ENCODE measurements at places on chromosomes 6 and 20.

GRCh38 chr20:57478176-57478575, 46.8 kb downstream of the CTCFL start:
- DNase-seq: no peak

GRCh38 chr20:39799366-39799965, 837.3 kb downstream of the DHX35 start:
- no peak for DNase-seq

DNA sequence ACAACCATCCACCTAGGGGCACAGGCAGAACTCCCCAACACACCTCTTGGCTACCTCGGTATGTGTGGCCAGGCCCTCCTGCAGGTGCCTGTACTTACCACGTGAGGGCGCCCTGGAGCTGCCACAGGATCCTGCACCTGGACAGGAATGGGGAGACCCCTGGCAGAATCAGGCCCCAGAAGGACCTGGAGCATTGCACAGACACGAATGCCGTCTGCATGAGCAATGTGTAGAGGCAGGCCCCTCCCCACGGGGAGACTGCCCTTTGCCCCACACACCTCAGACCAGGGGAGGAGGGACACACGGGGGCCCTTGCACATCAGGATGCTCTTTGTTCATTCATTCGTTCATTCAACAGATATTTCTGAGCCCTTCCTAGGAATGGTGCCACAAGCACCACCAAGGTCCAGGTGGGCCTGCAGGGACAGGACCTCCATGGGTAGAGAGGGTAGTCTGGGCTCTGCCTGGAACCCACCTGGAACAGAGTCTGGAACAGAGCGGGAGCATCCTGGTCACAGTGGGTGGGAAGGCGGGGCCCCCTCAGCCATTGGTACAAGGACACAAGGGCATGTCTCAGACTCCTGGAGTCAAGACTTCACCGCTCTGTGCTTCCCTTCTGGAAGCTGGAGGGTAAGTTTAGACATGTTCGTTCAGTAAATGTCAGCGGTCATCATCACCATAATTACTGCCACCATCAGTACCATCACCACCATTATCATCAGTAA, 32.3 kb downstream of the YTHDF1 start:
- no peak for DNase-seq

GRCh38 chr6:134822920-134823709, 126.8 kb downstream of the ALDH8A1 start:
- peak; percentile 44 for DNase-seq

DNA sequence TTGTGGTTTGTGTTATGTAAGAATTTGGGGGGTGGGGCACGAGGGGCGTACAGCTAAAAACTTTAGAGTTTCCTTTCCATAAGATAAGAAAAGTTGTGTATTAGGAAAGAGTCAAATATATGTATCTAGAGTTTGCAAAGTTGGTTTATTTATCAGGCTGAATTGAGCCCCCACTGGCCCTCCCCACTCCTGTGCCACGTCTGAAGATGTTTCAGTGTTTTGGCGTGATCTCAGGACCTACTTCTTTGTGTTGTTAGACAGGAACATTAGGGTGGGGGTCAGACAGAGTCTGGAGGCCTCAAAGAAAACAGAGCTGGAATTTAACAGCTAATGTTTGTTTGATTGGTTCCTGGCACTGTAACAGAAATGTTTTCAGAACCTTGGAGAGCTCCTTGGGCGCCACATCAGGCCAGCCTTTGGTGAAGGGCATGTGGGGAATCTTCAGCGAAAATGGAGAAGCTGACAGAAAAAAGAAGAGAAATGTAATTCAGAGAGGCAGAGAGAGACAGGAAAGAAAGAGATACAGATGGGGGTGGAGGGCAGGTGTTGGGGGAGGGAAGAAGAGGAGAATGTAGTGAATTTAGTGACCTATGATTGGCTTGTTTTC, 674 bp downstream of the NRSN1 start:
- DNase-seq: no peak

DNA sequence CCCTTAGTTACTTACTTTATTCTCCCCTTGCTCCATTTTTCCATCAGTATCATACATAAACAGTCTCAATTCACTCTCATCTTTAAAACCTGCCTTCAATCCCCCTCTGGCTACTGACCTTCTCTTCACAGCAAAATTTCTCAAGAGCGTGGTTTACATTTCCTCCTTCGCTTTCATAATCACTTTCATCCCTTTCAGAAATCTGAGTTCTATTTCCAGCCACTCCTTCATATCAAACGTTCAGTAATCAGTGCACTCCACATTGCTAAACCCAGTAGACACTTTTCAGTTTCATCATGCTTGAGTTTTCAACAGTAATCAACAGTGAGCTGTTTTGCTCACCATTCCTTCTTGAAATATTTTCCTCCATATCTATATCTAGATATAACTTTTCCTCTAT, 176.7 kb upstream of the HSF2 start:
- no peak for DNase-seq

- DNase-seq: no peak
These were observed 5.8 kb upstream of the GATA5 start for GRCh38 chr20:62481425-62482145.

GRCh38 chr6:21181866-21182265, 411.7 kb upstream of the SOX4 start:
- DNase-seq: no peak
